PC-9 (cell line): ENCODE measurements at places on chromosomes 12 and 14. TPM values are rescaled to one million over a fixed set of nuclear protein-coding genes. Genes with fewer than 3 reads are reported as not detected.

RERGL gene
- not detected in 2 replicates for total RNA-seq

RAB15 gene
- 52.9 and 74.9 TPM in 2 replicates for total RNA-seq

ZNF268 gene
- 14.0 and 14.7 TPM in 2 replicates for total RNA-seq

NAA30 gene
- 11.7 and 14.2 TPM in 2 replicates for total RNA-seq

INSM2 gene
- total RNA-seq, result not detected in 2 replicates

LRTM2 gene
- not detected in 2 replicates for total RNA-seq

CCDC175 gene
- not detected in 2 replicates for total RNA-seq

SLC8B1 gene
- 29.0 and 39.1 TPM in 2 replicates for total RNA-seq

PPFIBP1 gene
- total RNA-seq, result 77.0 and 85.0 TPM in 2 replicates

FAIM2 gene
- total RNA-seq, result not detected in 2 replicates

TTLL5 gene
- 60.3 and 75.3 TPM in 2 replicates for total RNA-seq

MUCL1 gene
- not detected in 2 replicates for total RNA-seq

GALNT8 gene
- not detected in 2 replicates for total RNA-seq

TULP3 gene
- 39.0 and 54.6 TPM in 2 replicates for total RNA-seq

PLXNC1 gene
- 1.4 and 2.3 TPM in 2 replicates for total RNA-seq
